Activated naive CD4-positive, alpha-beta T cell treated with anti-CD3 and anti-CD28 coated beads for 36 hours (primary cell): ENCODE measurements at places on chromosomes 3 and 15. TPM values are rescaled to one million over a fixed set of nuclear protein-coding genes. Genes with fewer than 3 reads are reported as not detected.

DNA sequence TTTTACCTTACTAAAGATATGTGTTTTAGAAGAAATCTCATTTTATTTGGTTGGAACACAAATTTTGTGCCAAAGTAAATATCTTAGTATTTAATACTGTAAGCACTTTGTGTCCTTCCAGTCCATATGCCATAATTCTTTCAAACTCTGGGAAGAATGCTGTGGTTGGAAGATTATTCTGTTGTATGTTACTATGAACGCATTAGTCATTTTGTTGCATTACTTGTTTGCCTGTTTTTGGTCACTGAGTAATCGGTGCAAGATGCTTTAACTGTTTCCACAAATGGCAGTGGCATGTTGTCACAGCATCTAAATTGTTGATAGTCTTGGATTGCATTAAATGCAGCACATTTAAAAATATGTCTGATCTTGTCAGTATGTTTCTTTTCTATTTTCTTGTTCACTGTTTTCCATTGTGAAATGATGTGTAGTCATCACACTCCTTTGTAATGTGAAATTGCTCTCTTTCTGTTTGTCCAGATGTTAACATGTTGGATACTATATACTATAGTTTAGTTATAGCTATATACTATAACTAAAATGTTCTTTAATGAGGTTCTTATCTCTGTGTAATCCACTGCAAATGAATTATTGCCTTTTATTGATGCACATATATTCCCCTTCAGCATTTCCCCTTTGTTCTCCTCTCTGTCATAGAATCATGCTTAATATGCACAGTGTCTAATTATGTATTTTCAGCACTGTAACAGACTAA is 89.9 kb upstream of the FLNB start:
- no peak for DNase-seq

GRCh38 chr3:123084192-123084591 is 17.4 kb downstream of the PDIA5 start:
- no peak for DNase-seq

DNA sequence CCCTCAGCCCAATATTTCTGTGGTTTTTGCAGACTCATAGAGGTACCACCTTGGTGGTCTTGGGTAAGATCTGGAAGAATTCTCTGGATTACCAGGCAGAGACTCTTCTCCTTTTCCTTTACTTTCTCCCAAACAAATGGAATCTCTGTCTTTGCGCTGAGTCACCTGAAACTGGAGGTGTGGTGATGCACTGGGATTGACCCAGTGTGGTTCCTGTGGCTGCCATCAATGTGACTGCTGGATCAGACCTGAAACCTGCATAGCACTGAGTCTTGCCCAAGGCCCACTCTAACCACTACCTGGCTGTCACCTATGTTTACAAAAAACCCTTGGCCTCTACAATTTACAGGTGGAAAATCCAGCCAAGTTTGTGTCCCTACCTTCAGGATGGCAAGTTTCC is 295.3 kb downstream of the RBMS3 start:
- no peak for DNase-seq

DNA sequence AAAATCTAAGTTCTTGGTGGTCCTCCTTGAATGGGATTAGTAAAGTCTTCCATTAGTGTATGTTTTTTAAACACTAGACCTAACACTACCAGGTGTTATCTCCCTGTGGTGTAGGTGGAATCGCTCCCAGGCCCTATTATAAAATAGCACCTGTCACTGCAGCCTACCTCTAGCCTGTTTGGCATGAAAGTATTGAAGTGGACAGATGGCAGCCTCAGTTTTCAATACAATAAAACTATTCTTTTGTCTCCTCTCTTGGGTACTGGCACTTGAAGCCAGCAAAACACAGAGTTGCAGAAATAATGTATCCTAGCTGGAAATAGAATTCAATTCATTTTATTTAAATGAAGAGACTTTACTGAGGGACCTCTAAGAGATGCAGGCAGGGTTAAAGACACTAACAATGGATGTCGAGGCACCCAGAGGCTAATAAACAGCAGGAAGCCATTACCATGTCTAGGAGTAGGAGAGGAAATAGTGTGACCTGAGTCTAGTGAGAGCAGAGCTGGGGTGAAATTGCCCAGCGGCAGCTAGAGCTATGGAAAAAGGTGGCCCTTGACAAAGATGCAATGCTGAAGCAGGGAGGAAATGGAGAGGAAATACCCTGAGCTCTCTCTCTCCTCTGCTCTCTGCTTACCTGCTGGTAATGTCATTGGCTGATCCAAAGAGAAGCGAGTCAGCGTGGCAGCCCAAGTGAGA is 49.1 kb upstream of the TMEM158 start:
- DNase-seq: no peak

GRCh38 chr3:51578238-51578637 is 39.7 kb downstream of the RAD54L2 start:
- DNase-seq: no peak

DNA sequence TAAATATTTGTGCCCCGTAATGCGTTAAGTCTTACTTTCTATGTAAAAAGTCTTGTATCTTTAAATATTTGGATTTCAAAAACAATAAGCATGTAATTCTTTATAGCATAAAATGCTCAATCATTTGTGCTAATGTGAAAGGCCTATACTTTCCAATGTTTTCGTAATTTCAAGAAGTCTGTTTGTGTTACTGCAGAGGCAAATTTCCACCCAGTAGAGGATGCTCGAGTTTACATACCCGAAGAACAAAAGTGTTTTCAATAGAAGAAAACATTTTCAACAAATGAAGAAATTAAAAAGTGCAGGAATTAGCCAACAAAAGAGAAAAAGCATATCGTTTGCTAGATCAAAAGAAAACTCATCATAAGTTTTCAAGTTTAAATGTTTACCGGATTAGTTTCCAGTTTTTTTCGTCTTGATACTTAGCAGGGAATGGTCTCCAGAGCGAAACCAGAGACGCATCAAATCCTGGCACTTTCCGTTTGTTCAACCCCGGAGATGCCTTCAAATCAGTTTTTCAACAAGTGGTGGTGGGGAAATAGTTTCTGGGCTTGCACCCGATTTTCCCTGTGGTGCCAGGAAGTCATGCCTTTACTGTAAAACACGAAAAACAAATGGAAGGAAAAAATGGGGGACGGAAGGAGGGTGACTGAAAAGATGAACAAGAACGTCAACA is 1.0 kb downstream of the CGGBP1 start:
- DNase-seq: no peak

Gene SLCO2A1
- total RNA-seq: not detected

Gene PRR23B
- not detected for total RNA-seq

Gene EBLN2
- total RNA-seq: 5.0 TPM

Gene ACKR4
- total RNA-seq: not detected
